Jurkat, Clone E6-1 (cell line): ENCODE measurements at places on chromosomes 7 and 10.

- DNase-seq, result peak; percentile 8
Measured at GRCh38 chr10:75553550-75553949, 122.1 kb downstream of the LRMDA start.

GRCh38 chr7:28686418-28686800, 271.7 kb downstream of the TRIL start:
- no peak for DNase-seq

GRCh38 chr7:118525020-118525419, 300.5 kb downstream of the ANKRD7 start:
- DNase-seq, result no peak

DNA sequence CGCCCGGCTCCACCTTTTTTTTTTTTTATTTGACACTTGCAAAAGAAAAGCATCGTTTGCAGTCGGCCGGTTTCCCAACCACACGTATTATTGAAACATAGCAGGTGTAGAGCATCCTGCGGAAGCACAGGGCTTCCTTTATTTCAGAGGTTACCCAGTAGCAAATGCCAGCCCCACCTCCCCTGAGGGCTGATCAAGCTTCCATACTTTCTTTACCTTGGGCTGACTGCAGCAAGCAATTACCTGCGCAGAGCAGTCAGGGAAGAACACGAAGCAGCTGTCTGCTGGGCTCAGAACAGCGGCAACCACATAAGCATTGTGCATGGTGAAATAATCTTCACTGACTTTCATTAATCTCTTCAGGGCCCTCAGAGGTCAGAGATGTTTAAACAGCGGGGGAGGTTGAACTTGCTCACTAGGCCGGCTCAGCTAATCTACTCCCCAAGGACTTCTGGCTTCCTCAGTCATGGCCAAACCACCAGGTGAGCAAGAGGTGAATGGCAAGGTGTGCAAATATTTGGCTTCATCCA, 784.7 kb upstream of the AUTS2 start:
- no peak for DNase-seq

GRCh38 chr7:17934094-17934493, 6.2 kb downstream of the SNX13 start:
- DNase-seq, result peak; percentile 66

- no peak for DNase-seq
Measured at GRCh38 chr10:97321032-97321803, 2.1 kb downstream of the FRAT1 start.

- peak; percentile 11 for DNase-seq
Measured at GRCh38 chr10:60521974-60522405, 132.3 kb upstream of the ANK3 start.

DNA sequence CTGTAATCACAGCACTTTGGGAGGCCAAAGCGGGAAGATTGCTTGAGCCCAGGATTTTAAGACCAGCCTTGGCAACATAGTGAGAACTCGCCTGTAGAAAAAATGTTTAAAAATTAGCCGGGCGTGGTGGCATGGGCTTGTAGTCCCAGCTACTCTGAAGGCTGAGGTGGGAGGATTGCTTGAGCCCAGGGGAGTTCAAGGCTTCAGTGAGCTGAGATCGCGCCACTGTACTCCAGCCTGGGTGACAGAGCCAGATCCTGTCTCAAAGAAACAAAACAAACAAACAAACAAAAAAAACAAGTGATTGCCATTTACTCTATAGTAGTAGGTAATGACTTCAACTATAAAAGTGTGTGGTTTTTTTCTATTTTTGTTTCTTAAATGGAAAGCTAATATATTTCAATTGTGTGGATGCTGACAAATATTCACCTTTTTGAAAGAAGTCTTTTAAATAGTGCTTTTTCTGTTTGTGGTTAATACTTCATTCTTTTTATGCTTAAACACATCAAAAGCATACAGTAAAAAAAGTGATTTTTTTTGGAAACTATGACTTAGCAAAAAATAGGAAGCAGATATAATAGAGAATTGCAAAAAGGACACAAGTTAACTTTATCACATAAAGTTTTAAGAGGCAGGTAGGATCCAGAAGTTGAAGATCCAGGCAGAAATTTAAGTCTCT, 48.4 kb downstream of the ZNF277 start:
- no peak for DNase-seq

- no peak for DNase-seq
Measured at GRCh38 chr10:86392723-86393094, 26.1 kb upstream of the GRID1 start.

- no peak for DNase-seq
Measured at GRCh38 chr10:7458556-7458955, 47.7 kb upstream of the SFMBT2 start.

DNA sequence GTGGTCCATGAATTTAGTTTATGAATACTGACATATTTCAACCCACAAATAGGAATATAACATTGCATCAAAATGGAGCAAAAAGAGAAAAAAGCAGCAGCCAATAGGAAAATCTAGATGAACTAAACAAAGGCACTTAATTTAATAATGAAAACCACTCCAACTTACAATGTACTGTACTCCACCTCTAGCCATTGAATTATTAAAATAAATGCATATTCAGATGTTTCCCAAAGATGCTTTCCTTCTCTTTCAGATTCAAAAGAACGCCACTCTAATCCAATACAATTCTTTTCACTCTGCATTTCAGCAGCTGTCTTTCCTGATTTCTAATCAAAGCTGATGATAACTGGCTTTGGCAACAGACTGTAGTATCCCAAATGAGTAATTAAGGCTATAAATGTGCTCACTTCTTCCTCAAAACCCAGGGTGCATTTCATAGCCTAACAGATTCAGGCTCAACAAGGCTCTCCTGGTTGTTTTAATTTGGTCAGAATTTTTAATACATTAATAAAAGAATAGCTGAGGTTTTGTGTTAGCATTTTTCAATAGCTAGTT, 577.1 kb downstream of the PARD3 start:
- no peak for DNase-seq

- DNase-seq, result no peak
Measured at GRCh38 chr10:62651341-62651740, 153.2 kb upstream of the ADO start.

DNA sequence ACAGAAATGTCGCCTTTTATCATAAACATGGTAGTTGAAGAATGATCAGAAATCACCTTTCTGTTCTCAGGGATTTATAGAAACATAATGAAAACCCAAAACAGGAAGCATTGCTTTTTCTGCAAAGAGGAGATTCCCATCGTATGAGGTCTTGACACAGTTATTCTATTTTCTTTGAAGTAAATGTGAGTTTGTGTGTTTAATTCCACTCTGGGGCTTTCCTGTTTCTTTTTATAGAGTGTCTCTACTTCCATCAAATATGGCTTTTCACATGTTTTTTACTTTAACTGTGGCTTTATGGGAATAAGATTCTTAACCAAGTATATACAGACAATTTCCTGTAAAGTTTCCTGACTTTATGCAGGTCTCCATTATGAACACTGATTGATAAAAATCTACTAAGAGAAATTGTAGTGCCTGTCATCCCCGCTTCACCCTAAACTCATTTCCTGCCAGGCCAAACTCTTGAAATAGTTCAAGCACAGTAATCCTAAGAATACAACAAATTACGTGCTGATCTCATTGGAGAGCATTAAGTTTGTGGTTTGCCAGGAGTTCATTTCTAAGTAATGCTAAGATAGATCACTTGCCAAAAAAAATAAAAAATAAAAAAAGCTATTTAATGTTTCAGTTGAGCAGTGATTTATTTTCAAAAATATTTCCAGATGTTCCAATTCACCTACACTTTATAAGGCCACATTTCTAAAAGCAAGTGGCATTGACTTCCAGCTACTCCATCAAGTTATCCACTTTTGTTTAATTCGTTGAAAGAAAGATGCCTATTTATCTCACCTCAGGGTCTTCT, 52.2 kb upstream of the SEC61G start:
- DNase-seq, result no peak

DNA sequence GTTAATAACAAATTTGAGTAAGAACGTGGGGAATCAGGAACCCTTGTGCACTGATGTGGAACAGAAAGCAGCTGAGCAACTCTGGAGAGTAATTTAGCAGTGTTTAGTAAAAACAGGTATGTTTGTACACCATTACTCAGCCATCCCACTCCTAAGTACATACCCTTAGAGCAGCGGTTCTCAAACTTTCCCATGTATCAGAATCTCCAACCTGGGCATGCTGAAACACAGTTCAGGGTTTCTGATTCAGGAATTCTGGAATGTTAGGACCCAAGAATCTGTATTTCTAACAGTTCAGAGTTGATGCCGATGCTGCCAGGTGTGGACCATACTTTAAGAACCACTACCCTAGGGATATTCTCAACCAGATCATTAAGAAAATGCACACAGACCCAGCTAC, 5.1 kb downstream of the SGMS1 start:
- no peak for DNase-seq

DNA sequence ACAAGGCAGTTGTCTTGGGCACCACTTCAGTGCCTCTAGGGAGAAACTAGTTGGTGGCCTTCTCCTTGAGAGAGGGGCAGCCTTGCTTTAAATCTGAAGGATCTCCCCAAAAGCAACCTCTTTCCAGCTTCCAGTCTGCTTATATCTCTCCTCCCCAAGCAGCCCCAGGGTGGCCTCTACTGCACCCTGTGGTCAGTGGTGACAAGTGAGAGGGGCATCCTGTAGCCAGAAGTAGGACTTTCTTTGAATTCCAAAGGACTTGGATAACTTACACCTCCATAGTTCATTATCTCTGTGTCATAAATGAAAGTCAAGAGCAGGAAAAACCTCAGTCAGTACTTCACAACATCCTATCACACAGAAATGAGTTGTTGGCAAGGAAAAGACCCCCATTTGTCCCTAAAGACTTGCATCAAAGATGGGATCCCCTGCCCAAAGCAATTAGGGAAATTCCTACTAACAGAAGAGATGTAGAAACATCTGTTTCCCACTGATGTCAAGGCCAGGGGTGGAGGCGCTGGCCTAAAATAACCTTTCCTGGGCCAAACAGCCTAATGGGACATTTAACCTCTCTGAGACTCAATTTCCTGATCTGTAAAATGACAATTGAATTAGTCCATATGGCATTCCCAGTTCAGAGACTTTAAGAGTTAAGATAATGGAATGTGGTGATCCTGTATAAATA, 44.0 kb upstream of the ANKRD1 start:
- no peak for DNase-seq

- DNase-seq, result no peak
Measured at GRCh38 chr10:129760003-129760315, 204.1 kb downstream of the EBF3 start.

GRCh38 chr10:10629512-10629911, 388.2 kb upstream of the CELF2 start:
- no peak for DNase-seq

DNA sequence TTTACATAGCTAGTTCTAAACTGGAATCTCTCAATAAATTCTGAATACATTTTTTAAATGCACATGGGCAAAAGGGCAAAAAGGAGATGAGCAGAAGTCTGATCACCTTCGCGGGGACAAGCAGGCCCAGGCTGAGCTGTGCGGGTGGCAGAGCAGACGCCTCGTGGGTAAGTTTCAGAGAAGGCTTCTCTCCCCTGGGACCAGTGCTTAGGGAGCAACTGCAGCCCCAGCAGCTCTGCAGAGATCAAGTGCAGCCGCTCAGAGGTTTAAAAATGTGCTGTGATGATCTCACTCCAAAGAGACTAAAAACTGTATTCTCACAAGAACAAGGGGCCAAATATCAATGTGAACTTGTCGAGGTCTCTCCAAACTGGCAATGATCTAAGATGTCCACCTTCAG, 264.3 kb upstream of the RNF32 start:
- DNase-seq, result no peak

DNA sequence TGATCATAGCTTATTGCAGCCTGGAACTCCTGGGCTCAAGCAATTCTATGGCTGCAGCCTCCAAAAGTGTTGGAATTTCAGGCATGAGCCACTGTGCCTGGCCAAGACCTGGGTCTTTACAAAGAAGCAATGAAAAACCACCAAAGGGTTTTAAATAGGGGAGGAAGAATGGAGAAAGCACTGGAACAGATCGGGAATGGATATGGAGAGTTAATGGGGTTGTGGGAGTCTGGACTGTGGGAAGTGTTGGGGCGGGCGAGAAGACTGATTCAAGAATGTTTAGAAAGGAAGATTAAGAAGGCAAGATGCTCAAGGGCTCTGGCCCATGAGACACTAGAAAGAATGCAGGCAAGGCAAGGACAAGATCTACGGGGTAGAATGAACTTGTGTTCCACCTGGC, 98.5 kb downstream of the CARD11 start:
- no peak for DNase-seq

- no peak for DNase-seq
Measured at GRCh38 chr10:45023426-45023825, 22.7 kb downstream of the ZNF22 start.

DNA sequence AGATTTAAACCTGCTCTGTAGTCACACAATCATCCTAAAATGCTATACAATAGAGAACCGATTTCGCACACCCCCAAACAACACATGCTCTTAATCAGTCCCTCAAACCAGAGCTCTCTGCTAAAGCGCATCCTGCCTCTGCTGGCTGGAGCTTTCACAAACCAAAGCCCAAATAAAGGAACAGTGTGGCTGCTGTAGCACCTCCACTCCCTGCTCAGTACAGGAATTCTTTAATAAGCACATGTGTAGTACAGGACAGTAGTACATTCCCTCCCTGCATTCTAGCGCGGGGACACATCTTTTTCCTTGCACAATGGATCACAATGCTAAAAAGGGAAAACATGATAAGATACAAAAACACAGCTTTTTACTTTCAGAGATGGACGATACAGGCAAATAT, 684.6 kb downstream of the MAGI2 start:
- no peak for DNase-seq

GRCh38 chr7:117137868-117138267, 184.6 kb downstream of the ST7 start:
- DNase-seq, result no peak

- DNase-seq, result no peak
Measured at GRCh38 chr7:99080679-99081078, 63.2 kb downstream of the SMURF1 start.

DNA sequence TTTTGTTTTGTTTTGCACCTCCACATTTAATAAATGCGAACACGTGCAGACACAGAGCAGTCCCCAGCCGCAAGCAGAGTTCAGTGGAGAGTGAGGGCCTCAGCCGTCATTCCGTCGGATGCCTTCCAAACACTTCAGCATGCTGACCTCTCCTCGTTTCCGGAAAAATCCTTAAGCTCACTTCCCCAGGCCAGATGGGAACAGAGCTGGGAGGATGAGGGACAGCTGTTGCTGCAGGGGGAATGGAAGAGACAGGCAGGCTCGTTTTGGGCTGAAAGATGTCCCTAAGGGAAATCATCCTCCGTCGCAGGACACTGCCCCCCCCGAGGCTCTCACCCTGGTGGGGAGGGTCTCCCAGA, 17.2 kb upstream of the FGFR2 start:
- DNase-seq, result no peak

- DNase-seq, result no peak
Measured at GRCh38 chr7:81416659-81417058, 353.2 kb downstream of the HGF start.
